T-helper 2 cell (primary cell): ENCODE measurements at places on chromosomes 2 and 18.

DNA sequence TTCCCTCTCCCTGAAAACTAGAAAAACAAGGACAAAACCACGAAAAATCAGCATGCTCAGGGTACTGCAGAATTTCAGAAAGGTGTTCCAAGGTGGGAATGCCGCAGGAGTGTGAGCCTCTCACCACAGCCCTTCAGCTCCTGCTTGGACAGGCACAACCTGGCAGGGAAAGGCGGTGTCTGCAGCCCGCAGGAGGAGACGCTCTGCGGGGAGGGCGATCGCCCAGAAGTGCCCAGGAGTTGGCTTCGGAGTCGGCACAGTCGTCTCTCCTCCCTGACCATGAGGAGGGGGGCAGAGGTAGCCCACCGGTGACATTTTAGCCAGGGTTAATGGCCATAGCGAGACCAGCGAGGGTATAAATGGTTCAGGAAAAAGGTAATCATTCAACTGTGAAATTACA lies 57.2 kb downstream of the TMEM18 start:
- no peak for DNase-seq

- DNase-seq: no peak
Observed at GRCh38 chr18:48711651-48712486, 173.0 kb downstream of the CTIF start.

GRCh38 chr2:23449413-23449812 lies 64.4 kb downstream of the KLHL29 start:
- no peak for DNase-seq

GRCh38 chr18:41060967-41061366 lies 894.1 kb upstream of the PIK3C3 start:
- no peak for DNase-seq

DNA sequence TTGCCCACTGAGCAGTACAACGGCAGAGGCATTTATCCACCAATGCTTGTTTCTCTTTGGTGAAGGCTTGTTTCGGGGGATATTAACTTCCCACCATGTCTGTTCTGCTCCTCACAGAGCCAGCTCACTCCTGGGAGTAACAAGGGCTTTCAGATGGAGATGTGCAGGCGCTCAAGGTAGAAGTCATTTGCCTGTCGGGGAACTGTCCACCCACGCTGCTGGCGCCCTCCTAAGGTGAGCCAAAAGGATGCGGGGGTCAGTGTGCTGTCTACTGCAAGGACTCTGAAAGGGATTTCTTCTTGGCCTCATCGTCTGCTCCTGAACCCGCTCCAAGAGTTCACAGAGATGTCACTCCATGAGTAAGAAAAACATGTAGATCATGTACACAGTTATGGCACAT lies 57.0 kb upstream of the CYRIA start:
- no peak for DNase-seq

DNA sequence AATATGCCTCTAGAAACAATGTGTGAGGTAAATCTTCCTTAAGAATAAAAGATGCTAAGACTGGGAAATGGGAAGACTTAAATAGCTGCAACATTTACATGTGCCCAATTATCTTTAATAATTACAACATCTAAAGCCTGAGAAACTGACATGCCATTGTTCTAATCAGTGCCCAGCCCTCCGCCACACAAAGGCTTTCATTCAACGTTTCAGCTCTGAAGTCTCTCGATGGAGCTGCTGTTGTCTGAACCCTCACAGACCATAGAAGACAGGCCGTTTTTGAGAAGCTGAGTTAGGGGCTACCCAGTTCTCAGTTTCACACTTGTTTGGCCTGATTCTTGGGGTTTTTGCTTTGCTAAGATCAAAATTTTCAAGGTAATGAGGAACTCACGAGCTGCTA lies 315.4 kb upstream of the CHST9 start:
- no peak for DNase-seq

DNA sequence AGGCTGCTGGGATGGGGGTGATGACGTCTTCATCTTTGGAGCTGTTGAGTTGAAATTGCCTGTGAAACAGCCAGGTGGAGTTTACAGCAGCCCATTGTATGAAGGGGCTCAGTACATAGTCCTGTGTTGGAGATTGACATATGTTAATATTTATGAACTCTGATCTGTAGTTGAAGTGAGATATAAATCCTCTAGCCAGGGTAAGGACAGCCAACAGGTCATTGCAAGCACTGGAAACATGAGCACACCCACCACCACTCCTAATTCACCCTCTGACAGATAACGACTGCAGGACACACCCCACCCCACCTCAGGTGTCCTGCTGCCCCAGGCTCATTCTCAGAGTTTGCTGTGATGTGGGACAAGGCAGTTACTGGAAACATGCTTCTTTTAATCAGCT lies 112.4 kb upstream of the TRIB2 start:
- DNase-seq: no peak

GRCh38 chr2:49286045-49286444 lies 131.7 kb upstream of the FSHR start:
- no peak for DNase-seq

DNA sequence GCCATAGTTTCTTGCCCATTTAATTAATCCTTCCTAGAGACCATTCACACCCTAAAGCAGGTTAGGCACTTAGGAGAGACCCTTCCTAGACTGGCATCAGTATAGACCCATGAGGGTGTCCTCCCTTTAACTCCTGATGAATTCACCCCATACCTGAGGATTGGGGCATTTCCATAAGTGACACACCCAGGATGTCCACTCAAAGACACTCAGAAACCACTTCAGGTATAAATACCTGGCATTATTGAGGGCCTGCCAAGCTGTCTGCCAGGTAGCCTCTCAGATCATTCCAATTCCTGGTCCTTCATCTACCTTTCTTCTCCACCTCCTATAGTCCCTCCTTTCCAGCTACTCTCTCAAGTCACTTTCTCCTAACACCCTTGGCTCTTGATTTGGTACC lies 57.5 kb upstream of the SLC14A2 start:
- no peak for DNase-seq

- no peak for DNase-seq
Observed at GRCh38 chr18:37457341-37457740, 108.3 kb downstream of the CELF4 start.

- no peak for DNase-seq
Observed at GRCh38 chr2:218270721-218271486, 585 bp downstream of the PNKD start.

DNA sequence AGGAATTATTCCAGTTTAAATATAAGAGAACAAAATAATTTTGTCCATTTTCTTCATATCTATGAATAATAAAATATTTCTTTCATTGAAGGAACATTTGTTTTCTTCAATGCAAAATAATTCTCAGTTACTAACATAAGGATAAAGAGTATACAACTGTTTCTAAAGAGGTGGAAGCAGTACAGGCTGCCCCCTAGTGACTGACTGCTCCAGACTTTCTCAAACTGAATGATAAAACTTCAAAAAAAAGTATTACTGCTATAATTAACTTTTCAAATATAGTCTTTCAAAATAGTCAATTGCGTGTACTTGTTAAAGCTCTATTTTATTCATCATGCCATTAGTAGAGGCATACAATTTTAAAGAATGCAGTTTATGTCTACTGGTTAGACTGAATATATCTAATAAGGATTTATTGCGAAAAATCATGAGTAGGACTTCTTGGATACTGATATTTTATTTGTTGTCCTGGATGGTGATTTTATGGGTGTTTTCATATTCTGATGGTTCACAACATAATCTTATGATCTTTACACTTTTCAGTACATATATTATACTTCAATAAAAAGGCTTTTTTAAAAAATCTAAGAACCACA lies 100.1 kb downstream of the WDPCP start:
- no peak for DNase-seq

DNA sequence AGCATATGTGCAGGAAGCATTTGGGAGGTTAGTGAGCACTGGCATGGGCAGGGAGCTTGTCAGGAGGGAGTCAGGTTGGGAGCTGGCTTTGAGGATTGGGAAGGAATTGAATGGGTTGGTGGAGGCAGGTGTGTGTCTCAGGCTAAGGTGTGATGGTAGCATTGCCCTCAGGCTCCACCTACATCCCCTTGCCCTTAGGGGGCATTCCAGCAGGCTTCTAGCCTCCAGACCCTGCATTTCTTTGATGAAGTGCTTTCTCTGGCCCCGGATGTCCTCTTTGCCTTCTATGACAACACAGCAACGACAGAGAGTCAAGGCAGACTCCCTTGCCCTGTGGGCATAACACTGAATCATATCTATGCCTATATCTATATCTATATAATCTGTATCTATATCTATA lies 13.5 kb downstream of the RHBDD1 start:
- no peak for DNase-seq

DNA sequence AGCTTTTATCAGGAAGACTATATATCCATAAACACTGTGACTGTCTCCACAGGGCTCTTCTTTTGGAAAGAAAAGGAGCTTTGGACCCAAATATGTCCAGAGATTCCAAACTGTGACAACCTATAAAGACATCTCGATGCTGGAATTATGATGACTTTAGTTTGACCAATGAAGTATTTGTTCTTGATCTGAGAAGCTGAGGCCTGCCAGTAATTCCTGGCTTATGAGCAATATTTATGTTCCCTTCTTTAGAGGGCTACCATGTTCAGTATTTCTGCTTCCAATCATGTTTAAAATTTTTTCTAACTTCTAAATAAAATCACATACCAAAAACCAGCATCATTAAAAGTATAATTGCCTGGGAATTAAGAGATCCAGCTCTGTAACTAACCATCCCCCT lies 41.1 kb downstream of the FEZ2 start:
- DNase-seq: no peak

GRCh38 chr18:21167641-21168377 lies 56.2 kb upstream of the ROCK1 start:
- no peak for DNase-seq

GRCh38 chr18:73933685-73934084 lies 213.9 kb downstream of the FBXO15 start:
- DNase-seq: no peak

DNA sequence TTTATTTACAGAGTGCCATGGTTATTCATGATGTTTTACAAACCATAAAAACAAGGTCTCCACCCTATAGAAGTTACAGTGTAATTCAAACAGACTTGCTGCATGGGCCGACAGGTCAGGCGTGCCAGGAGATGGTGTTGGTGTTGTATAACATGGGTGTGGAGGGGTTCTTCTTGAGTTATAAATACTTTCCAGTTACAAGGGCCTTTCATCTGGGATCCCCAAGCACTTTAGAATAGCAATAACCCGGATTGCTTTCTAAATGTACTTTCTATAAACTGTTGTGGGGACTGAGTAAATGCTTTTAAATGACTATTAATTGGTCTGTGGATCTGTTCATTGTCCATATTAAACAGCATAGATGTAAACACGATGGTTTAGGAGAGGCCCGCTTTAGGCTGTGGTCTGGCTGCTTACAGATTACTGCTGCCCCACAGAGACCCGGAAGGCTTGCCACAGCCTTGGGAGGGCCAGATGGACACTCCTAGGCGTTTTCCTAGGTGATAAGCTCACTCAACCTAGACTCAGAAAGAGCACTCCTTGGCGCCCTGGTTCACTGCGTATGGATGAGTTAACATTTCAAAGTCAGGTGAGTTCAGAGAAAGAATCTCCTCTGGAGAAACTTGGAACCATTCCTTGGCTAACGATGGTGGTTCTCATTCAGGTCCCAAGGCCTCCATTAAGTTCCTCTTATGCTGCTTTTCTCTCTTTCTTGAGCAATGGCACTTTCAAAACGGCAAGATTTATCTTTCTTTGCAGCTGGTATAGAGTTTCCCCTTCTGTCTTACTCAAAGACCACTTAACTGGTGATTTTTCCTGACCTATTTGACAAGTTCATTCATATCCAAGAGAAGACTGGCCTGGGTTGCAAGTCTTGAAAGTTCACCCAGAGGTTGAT lies 3.6 kb upstream of the KIAA2012 start:
- no peak for DNase-seq

DNA sequence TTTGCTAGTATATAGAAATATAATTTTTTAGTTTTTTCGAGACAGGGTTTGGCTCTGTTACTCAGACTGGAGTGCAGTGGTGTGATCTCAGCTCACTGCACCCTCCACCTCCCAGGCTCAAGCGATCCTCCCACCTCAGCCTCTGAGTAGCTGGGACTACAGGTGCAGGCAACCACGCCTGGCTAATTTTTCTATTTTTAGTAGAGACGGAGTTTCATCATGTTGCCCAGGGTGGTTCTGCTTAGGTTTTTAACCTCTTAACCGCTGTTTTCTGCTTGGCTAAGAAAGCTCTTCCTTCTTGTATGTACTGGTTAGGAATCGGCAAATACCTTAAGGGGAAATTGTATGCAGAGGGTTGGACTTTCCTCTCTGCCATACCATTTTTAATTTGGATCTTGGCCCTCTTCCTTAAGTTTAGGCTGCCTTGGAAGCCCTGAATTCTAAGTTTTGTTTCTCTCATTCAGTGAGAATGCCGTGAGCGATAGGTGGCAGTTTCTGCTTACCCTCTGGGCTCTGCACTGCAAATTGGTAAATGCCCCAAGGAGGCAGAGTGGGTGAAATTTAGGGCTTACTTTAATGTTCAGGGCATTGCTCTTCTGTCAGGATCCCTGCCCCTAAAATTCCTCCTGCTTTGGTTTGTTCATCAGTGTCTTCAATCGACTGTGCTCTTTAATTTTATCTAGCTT lies 32.3 kb downstream of the EML6 start:
- DNase-seq: no peak

GRCh38 chr2:140275427-140275826 lies 1495.2 kb upstream of the NXPH2 start:
- DNase-seq: no peak

GRCh38 chr2:144102386-144102785 lies 417.5 kb downstream of the ZEB2 start:
- DNase-seq: no peak

- DNase-seq: no peak
Observed at GRCh38 chr18:6949800-6950586, 167.6 kb downstream of the LAMA1 start.

- no peak for DNase-seq
Observed at GRCh38 chr2:18987592-18988073, 370.8 kb downstream of the OSR1 start.
